ENCODE measurements at places on chromosomes 7 and 10. TPM values are rescaled to one million over a fixed set of nuclear protein-coding genes. Genes with fewer than 3 reads are reported as not detected.

The CDNF gene
- 1.6 TPM for total RNA-seq

GRCh38 chr10:63661347-63661746 lies 140.1 kb downstream of the REEP3 start:
- no peak for DNase-seq
- no peak overlapping the region for H3K27ac ChIP-seq
- H3K4me1 ChIP-seq = no peaks in the 10 kb centered on the region
- no peak overlapping the region for H3K4me3 ChIP-seq

DNA sequence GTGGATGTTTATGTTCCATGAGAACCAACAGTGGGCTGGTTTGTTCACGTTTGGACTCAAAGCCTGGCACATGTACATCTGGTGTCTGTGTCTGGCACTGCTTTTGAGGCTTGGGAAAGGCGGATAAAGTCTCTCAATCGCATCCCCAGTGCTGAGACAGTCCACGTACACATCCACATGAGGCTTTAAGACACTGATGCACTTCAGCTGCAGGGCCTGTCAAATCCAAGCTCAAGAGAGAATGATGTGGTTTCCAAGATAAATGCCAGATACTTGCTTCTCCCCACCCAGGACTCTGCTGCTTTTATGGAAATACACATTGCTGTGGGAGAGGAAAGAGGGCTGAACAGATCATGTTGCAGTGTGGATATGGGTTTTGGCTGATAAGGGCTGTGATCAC lies 178.4 kb downstream of the ADARB2 start:
- no peaks in the 10 kb centered on the region for H3K27me3 ChIP-seq
- peaks cover 9% of the 10 kb centered on the region for H3K4me1 ChIP-seq
- DNase-seq = no peak
- no peak overlapping the region for H3K4me3 ChIP-seq
- no peak overlapping the region for H3K27ac ChIP-seq
- H3K36me3 ChIP-seq = no peaks in the 10 kb centered on the region

- no peak overlapping the region for H3K4me3 ChIP-seq
- no peak overlapping the region for H3K27ac ChIP-seq
- H3K27me3 ChIP-seq = no peaks in the 10 kb centered on the region
- no peaks in the 10 kb centered on the region for H3K4me1 ChIP-seq
Observed at GRCh38 chr7:52340067-52340466, 695.4 kb upstream of the POM121L12 start.
